NCI-H1092 treated with DMSO at 0.1 percent for 48 hours (cell line): ENCODE measurements at places on chromosomes 11 and 22.
A peak's percentile ranks its signal among the peaks of the same experiment; 100 is the strongest.

- DNase-seq: no peak
These were observed 72.0 kb downstream of the MICAL3 start for GRCh38 chr22:17952273-17952801.

- no peak for DNase-seq
These were observed 69.0 kb upstream of the ARFGAP3 start for GRCh38 chr22:42926104-42926503.

- no peak for DNase-seq
These were observed 53.7 kb upstream of the E2F8 start for GRCh38 chr11:19294444-19294843.

DNA sequence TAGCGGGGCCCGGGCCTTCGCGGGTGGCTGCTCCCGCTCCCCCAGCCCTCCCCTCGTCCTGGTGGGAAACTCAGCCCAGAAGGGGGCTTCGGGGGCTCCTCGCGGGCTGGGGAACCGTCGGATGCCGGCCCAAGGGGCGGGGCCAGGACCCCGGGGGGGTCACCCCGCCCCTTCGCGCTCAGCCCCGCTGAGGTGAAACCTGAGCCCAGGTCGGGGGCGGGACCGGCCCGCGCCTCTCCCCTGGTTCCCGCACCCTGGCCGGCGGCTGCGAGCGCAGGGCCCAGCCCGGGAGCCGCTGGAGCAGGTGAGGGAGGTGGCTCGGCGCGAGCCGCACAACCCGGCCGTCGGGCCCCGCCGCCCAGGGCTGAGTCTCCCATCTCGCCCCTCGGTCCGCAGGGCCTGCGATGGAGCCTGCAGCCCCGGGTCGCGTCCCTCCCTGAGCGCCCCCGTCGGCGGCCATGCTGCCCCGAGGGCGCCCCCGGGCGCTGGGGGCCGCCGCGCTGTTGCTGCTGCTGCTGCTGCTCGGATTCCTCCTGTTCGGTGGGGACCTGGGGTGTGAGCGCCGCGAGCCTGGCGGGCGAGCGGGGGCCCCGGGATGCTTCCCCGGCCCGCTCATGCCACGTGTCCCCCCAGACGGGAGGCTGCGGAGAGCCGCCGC, at the start of gene LARGE2:
Gene LARGE2, plus strand, starts transcription at position 232 of the 658 bp plus-strand sequence. Its CDS starts 227 bp downstream, at position 459.
- no peak for DNase-seq

GRCh38 chr11:85541683-85542082, 85.5 kb downstream of the DLG2 start:
- DNase-seq: no peak

DNA sequence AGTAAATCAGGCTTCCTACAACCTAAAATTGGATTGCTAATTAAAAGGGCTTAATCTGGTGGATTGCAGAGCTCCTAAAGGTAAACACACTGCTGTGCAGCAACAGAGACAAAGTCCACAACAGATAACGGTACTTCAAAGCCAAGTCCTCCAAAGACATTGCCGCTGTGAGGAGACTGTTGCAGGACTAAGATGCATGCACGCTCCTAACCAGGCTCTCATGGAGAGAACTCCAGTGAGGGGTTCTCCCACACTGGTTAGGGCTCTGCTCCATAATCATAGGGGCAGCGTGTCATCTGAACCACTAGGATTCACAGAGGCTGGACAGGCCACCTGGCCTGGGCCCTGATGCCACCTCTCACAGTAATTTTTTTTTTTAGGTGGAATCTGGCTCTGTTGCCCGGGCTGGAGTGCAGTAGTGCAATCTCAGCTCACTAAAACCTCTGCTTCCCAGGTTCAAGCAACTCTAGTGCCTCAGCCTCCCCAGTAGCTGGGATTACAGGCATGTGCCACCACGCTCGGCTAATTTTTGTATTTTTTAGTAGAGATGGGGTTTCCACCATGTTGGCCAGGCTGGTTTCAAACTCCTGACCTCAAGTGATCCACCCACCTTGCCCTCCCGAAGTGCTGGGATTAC, 56.9 kb upstream of the ARFGAP3 start:
- DNase-seq: no peak

DNA sequence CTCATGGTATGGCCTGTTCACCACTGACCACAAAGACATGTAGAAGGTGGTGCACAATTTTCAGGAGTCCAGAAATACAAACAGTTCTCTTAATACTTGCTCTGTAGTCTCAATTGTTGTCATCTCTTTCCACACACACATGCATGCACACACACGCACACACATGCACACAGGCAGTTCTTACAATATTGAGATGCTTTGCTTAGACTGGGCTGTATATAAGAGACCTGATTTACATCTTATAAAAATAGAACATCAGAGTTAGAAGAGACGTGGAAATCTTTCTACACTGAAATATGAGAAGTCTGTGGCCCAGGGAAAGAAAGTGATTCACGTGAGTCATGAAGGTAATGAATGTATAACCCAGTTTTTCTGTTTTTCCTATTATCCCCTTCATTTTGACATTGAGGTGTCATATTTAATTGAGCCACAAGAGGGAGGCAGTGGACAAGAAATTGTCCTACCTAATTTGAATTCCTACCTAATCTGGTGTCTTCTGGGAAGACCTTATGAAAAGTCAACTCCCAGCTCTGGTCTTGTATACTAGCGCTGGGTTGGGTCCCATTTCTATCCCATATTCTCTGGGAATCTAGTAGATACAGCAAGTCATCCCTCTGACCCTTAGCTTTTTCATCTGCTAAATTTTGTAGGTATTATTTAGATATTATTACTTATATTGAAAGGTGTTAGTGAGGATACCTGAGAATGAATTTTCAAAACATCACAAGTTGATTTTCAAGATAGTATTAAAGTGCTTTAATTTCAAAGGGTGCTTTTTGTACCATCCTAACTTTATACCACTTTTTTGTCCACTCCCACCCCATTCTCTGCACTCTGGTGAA, 14.9 kb upstream of the MS4A4A start:
- DNase-seq: peak; percentile 9
